Astrocyte of the spinal cord (primary cell): ENCODE measurements at places on chromosomes 5 and 9.

DNA sequence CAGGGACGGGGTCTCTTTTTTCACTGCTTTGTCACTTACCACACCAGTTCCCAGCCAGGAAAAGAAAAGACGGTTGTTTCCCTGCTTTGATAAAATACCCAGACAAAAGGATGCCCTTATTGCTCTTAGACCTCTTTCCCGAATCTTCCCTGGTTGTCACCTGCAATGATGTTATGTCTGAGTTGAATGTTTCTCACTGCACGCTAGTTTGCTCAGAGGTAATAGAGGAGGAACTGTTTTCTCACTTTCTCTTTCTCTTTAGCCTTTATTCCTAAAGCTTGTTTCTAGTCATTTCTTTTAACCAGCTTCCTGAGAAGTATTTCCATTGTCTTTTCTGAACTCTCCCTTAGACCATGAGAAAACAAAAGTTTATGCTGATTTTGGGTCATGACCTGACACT is 32.9 kb downstream of the ACER2 start:
- DNase-seq: no peak

GRCh38 chr9:33378121-33378795 is 24.1 kb downstream of the AQP7 start:
- DNase-seq: no peak

DNA sequence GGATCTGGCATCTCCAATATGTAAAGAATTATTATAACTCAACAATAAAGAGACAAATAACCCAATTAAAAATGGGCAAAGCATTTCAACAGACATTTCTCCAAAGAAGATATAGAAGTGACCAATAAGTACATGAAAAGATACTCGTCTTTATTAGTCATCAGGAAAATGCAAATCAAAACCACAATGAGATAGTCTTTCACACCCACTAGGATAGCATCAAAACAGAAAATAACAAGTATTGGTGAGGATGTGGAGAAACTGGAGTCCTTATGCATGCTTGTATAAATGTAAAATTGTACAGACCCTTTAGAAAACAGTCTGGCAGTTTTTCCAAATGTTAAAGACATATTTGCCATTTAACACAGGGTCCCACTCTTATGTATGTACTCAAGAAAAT is 39.1 kb upstream of the ITGA1 start:
- DNase-seq: no peak

DNA sequence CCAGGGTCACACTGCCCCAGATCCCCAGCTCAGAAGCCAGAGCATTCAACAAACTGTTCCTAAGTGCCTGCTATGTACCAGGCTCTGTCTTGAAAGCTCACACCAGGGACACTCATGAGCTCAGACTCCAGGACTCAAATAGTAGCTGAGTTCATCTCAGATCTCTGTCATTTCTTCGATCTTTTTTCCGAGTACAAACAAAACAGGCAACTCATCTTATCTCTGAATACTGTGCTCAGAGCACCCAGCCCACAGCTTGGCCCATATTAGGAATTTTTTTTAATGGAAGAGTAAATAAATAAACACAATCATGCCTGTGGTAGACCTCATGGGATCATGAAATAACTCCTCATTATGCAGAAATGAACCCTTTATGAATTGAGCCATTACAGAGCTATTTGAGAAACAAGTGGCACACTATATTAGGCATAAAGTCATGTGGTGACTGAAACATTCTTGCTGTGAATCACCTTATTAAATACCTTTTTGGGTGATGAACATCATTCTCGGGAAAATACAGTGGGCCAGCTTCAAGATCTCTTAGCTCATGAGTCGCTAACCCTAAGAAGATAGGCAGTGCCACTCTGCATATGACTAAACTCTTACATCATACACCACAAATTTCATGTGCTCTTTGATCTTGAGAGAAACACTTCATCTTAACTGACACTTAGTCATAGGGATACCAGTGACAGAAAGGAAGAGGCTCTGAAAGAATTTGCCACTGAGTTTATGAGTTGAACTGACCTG is 9.9 kb downstream of the SH3RF2 start:
- DNase-seq: peak; percentile 76

DNA sequence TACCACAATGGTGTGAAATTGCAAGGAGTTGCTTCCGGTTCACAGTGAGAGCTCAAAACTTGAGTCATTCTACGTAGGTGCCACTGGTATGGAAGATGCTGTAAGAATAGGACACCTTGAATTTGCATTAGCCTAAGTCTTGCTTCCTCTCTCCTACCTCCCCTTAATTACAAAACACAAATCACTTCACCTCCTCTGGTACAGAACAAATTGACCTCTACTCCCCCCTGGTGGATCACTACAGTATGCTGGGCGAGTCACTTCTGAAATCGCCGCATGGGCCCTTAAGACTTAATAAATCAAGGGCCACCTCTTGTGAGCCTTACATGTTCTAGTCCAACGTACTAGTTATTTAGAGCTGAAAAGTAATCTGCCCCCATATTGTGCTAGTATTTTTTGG is 145.3 kb upstream of the SMARCA2 start:
- no peak for DNase-seq

DNA sequence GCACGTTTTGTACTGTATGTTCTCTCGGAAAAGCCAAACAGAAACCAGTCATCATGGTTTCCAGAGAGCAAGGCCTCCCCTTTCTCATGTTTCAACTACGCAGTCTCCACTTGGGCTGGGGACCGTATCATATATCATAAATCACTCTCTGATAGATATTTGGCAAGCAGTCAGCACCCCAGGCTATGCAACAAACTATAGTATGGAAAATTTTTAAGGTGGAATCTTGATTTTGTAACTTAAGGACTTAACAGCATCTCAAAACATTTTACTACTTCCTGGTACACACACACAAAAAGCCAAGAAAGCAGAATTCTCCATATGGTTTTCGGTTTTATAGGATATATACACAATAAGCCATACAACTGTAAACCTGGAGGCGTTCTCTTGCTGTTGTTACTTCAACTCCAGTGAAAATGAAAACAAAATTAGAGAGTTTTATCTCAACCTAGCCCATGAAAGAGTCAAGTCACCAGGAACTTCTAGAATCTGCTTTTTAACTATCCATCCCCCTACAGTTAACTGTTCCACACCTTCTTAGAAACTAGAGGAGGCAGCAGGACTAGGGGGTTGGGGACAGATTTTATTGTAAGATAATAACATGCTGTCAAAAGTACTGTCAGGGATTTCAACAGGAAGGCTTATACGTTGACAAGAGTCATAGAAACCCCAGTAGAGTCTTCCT is 283.4 kb downstream of the NFIB start:
- DNase-seq: peak; percentile 90

DNA sequence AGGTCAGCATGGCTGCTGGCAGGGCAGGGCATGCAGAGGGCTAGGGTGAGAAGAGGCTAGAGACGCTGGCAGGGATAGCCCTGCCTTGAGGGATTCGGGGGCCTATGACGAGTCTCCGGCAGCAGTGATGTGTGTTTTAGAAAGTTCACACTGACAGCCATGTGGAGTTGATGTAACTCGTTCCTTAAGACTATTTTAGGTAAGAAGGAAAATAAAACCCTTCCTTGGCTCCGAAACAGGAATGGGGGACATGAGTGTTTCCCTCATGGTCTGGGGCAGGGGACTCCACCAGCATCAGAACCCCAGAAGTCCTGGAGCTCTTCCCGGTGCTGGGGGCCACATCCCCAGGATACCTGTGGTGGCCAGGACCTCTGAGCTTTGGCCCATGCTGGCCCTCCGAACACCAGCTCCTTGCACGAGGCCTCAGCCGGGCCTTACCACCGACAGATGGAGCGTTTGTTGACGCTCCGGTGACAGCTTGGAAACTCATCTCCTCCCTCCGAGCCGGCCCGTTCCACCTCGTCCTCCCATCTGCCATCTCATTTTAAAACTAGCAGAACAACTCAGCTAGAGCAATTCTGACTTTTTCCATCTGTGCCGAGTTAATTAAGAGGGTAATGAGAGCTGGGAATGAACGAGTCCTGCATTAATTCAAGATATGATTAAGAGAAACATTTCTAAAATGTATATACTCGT is 337.7 kb downstream of the CDK5RAP2 start:
- no peak for DNase-seq

- DNase-seq: no peak
Observed at GRCh38 chr5:116437922-116438578, 136.6 kb downstream of the SEMA6A start.

DNA sequence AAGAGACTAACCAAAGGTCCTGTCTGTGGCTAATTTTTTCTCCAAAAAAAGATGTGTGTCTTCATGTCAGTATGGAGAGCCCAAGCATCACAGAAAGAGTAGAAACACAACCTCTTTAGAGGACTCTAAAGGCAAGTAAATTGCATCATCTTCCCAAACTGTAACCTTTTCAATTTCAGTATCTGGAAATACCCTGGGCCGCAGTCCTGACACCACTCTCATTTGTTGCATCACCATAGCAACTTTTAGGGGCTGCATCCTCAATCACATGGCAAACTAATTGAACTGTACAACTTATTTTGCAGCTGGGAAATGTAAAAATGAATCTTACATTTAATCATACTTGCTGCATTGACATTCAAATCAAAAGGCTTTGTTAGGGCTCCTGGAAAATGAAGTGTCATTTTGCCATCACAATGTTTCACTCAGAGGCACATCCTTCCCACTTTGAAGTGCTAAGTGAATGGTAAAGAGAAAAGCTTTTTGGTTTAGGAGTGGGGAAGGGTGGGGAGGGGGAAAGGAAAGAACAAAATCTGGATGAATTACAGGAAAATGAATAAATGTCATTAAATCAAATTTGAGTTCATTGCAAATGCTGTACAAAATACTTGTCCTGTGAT is 60.6 kb upstream of the GRIA1 start:
- DNase-seq: no peak

GRCh38 chr9:94734054-94734754 is 7.7 kb downstream of the AOPEP start:
- no peak for DNase-seq

DNA sequence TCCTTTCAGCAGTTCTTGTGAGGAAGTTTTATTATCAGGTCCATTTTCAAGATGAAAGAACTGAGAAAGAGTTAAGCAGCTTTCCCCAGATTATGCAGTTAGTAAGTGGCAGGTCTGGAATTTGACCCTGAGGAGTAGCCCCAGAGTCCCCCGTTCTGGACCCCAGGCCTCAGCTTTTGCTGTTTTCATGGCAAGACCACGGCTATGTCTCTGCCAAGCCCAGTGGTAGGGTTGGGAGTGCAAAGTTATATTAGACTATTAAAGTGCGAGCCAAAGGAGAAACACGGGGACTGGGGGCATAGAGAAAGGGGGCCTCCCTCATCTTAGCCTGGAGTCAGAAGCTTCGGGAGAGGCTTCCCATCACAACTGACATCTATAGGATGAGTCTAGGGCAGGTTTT is 19.3 kb upstream of the ORM1 start:
- no peak for DNase-seq

- DNase-seq: peak; percentile 94
Observed at GRCh38 chr9:96344458-96345180, 38.9 kb downstream of the SLC35D2 start.

DNA sequence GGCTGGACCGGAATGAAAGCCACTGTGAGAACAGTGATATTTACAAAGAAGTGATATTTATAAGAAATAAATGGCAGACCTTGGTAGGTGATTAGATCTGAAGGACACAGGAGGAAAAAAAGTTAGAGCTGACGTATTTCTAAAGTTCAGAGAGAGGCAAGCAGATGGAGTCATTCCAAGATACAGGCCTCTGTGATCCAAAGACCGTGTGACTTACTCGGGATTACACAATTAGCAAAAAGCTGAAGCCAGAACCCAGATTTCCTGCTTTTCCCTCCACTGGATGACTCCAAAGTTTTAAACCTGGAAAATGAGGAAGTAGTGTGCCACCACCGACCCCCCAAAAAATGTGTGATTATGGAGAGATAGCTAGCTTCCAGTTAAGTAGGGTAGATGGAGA is 3.1 kb upstream of the DOCK8 start:
- no peak for DNase-seq

- peak; percentile 84 for DNase-seq
Observed at GRCh38 chr5:60540856-60541805, 158.8 kb downstream of the DEPDC1B start.

GRCh38 chr5:102955488-102955887 is 164.4 kb downstream of the GIN1 start:
- DNase-seq: no peak

DNA sequence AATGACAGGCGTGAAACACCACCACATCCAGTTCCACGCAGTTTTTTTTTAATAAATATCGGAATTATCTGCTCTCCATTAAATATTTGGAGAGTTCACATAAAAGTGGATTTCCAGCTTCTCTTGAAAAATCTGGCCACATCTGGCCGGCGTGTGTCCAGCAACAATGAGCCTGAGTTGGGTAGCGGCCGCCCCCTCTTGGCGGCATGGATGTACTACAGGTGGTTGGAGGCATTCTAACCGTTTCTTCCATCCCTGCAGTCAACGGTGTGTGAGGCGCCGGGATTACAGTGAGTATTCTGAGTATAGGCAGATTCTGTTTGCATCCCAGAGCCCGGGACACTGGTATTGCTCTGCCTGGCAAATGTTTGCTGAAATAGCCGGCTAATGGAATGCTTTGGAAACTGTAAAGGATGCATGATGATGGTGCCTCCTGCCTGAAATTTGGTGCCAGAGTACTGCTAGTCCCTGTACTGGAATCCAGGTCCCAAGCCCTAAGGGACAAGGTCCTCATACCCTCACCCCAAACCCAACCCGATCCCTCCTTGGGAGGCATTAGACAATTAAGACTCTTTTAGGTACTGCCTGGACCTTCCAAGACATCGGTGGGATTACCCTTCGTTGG is 13.6 kb upstream of the GM2A start:
- DNase-seq: peak; percentile 69

DNA sequence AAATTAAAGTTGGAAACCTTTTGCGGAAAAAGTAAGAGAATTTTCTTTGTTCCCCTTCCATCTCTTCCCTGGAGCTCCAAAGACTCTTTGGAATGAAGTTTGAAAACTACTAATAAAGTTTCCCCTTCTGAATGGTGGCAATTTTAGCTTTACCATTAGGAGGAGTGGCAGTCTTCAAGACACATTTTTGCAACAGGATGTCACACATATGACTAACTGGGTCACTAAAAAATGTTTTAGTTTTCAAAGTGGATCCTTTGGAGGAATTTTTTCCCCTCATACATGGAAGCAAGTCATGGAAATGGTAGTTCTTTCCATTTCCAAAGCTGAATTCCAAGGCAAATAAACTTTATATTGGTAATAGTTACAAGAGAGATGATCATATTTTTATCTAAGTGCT is 15.6 kb downstream of the FBXO4 start:
- DNase-seq: no peak

DNA sequence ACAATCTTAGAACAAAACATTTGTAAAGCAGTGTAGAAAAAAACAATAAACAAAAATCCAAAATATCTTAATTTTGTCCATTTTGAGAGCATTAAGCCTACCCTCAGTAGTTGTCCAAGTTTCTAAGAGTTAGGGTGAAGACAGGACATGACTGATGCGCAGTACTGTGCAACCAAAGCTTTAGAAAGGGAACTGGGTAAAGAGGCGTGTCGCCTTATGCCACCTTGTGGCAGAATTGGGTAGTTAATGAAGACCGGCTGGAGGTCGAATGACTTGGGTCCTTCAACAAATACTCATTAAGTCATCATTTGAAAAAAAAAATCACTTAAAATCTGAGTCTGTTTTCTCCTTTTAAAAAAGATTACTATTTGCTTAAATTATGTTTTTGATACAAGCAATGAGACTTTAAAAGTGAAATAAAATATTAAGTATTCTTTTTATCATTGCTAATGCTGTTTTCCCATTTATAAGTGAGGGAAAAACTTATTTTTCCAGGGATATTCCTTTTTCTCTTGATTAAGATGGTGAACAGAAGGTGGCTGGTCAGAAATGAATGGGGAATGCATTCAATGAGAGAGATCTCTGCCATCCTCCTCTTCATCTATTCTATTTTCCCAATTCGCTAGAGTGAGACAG is 3.5 kb upstream of the RNF20 start:
- DNase-seq: peak; percentile 79

GRCh38 chr5:115335301-115335700 is 38.8 kb upstream of the CCDC112 start:
- no peak for DNase-seq
